ENCODE measurements at places on chromosomes 7 and 10.

DNA sequence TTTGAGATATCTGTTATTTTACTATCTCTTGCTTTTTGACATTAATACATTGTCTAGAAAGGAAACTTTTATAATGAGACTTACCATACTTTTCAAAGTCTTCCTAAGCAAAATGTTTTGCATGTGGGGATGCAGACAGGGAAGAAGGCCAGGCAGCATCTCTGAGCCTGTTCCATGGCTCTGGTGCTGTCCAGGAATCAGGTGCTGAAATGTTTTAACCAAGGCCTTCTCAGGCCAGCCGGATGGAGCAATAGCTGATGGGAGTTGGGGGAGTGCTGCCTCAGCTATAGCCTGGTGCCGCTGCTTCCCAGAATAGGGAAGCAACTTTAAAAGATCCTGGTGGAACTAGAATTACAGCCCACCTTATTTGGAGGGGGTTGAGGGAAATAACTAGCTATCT is 38.5 kb downstream of the CRTAC1 start:
- DNase-seq = no peak

DNA sequence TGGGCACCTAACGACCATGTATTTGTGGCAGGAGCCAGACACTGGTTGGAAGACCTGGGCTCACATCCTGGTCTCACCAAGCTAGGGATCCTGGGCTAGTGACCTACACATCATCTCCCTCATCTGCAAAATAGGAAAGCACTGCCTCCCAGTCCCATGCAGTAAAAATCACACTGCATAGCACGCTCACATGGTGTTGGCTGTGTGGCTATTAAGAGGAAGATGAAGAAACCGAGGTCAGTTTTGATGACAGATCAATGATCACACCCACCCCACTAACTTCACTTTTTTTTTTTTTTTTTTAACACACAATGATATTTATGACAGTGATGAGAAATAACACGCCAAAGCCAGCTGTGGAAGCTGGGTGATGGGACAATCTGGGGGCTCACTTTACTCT is 146.5 kb downstream of the RNF216 start:
- no peak for DNase-seq

DNA sequence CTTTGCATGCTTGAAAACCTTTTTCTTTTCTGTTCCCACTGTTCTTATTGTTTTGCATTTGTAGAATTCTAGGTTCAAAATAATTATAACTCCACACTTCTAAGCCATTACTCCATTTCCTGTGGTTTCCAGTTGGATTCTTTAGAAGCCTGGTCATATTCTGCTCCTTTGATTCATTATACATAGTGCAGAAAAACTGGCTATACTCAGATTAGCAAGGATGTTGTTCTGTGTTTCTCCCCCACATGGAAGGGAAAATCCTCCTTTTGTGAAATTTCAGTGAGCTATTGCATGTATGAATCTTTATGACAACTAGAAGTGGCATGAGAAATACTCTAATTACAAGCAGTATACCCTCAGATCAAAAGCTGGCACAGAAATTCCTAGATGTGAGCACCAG is 79.5 kb downstream of the SLC13A1 start:
- DNase-seq = no peak

- no peak for DNase-seq
Measured at GRCh38 chr10:59322131-59322530, 40.2 kb downstream of the FAM13C start.

- no peak for DNase-seq
Measured at GRCh38 chr7:101614098-101614938, 14.8 kb downstream of the MYL10 start.

DNA sequence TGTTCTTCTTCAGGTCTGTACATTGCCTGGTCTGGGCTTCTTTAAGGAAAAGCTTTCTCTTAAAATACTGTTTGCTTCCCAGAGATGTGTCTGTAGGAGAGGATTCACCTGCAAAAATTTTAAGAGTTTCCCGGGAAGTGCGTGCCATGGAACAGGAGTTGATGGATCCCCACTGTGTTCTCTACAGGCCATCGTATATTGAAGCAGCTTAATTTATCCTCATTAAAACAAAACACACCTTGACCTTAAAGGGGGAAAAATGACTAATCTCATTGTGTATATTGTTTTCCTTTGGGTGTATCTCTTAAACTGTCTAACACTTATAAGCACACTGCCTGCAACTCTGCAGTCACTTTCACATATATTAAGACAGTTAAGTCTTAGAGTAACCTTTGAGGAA is 111.4 kb downstream of the ST7 start:
- DNase-seq = no peak

GRCh38 chr10:43865265-43866135 is 216.8 kb upstream of the ZNF32 start:
- no peak for DNase-seq

DNA sequence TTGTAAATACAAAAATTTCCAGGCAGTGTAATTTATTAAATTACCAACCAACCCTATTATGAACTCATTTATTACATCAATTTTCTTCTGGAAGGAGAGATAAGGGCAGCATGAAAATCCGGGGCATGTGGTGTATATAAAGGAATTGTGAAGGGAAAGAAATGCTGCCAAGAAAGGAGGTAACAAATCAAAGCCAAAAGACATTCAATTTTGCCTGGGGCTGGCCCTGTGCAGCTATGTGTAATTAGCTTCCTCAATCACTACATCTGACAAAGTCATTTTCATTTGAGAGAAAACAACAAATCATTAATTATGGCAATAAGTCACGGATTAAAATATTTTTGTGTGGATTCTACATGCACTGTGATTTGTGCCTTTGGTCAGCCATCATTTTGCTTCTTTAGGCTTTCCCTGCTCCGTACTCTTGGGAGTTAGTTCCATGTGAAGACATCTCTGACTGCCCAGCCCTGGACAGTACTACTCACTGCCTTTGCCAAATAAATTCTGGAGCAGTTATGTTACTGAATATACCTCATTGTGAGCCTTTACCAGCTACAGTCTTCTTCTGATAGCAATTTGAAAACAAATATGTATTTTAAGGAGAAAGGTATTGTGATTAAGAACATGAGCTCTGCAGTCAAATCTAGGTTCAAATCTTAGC is 191.7 kb downstream of the RELN start:
- no peak for DNase-seq

- DNase-seq = no peak
Measured at GRCh38 chr10:110664483-110665420, 20.6 kb downstream of the RBM20 start.

GRCh38 chr10:5259952-5260578 is 63.4 kb downstream of the AKR1C4 start:
- DNase-seq = no peak

- no peak for DNase-seq
Measured at GRCh38 chr10:80163741-80164341, 31.3 kb downstream of the PLAC9 start.

DNA sequence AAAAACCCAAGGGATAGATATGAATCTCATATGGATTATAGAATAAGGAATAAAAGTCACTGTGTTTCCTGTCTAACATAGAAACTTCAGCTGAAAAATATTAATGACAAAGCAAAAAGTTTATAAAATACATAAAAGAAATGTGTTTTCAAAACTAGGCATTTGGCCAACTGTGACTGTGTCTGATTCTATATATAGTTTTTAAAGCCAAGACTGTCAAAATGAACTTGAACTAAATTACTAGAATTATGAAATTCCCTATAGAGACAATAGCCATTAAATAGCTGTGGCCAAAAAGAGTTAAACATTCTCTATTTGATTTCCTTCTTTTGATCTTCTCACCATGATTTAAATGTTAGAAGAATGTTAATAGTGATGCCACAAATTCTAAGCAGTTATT is 311.2 kb upstream of the SEMA3D start:
- DNase-seq = no peak

- no peak for DNase-seq
Measured at GRCh38 chr7:2968616-2969397, 74.9 kb downstream of the CARD11 start.

DNA sequence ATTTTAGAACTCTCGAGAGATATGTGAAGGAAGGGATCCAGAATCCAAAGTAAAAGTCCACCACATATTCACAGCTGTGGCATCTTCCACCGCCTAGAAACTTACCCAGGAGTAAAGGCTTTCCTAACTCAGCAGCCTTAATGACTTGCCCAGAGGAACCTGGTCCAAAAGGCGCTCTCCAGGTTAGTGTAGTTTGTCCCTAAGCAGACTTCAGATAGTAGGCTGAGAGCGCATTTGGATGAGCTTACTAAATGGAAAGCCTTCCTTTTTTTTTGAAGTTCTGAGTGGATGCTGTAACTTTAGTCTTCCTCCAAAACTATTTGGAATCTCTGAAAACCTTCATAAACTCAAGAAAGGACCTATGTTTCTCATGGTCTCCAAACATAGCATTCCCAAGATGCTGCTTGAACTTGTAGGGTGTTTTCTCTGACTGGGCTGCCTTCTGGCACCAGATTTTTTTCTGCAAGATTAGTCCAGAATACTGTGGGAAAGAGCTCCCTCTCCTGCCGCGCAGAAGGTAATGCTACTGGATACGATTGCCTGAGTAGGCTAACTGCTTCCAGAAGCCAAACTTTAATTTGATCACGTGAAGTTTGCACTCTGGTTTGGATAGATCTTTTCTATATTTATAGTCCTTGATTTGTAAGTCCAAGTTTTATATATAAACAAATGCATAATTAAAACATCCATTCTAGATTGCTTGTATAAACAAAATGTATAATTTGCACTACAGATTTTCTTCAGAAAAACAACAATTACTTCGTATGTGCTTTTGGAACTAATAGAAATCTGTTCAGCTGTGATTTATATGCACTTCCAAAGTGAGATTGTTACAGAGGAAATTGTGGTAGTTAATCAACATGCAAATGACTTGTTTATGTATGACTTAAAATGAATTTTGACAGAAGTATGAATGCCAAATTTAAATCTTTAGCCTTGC is 19.6 kb upstream of the GPR37 start:
- DNase-seq = no peak

GRCh38 chr7:100122067-100122466 is 2.6 kb downstream of the CNPY4 start:
- DNase-seq = no peak
